SK-N-SH (cell line): ENCODE measurements at places on chromosomes 16 and 17. TPM values are rescaled to one million over a fixed set of nuclear protein-coding genes. Genes with fewer than 3 reads are reported as not detected.

DNA sequence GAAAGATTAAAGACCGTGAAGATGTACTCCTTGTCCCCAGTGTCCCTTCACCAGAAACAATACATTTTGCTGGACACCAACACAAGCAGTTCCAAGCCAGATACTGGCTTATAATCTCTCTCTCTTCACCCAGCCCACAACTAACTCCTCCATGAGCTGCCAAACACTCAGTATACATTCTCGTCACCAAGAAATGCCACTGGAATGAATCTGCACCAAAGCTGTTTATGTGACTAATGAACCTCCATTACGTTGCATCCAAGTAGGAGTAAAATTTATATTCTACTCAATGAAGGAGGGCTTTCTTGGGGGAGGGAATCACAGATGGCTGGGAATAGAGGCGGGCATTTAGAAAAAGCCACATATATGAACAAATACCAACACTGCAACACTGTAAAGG lies 20.9 kb upstream of the SOX9 start:
- no peak for DNase-seq

NPIPB13 gene
- polyA plus RNA-seq = 1.9 and 5.3 TPM in 2 replicates

MEOX1 gene
- 0.05 TPM in 1 of 2 replicates, not detected in the other for polyA plus RNA-seq

DNA sequence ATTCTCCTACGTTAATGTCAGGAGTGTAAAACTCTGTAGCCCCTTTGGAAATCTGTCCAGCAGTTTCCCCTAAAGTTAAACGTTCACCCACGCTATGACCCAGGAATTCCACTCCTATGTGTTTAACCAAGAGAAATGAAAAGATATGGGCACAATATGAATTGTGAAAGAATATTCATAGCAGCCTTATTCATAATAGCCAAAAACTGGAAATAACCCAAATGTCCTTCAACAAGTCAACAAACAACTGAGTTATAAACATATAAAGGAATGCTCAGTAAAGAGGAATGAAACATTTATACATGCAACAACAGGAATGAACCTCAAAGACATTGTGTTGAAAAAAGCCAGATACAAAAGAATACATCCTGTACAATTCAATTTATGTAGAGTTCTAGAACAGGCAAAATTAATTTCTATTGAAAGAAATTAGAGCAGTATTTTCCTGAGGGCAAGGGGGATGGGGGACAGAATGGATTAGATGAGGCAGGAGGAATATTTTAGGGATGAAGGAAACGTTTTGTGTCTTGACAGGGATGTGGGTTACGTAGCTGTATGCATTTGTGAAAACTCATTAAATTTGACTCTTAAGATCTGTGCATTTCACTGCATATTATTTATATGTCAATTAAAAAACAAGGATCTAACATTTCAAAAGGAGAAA lies 286.7 kb upstream of the CDH5 start:
- DNase-seq = no peak

AIPL1 gene
- not detected in 2 replicates for polyA plus RNA-seq

KRTAP4-5 gene
- polyA plus RNA-seq = not detected in 2 replicates

GRCh38 chr16:83802135-83802534 lies 5.6 kb upstream of the HSBP1 start:
- no peak for DNase-seq

ALOXE3 gene
- 0.13 and 0.46 TPM in 2 replicates for polyA plus RNA-seq

DNA sequence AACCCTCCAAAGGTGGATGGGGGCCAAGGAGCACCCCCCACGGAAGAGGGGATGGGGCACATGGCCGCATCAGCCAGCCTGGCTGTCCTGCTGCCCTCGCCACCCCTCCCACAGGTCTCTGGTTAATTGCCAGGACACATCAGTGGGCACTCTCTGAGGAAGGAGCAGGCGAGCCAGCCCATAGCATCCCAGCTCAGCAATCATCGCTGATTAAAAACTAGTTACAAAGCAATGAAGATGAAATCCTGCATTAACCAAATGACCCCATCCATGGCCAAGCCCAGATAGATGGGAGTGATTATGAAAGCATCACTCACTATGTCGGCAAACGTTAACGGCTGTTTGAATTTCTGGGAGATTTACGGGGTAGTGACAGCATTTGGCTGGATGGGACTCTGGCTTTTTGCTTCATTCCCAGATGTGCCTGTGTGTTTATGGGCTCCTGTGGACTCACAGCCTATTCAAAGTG lies 45.3 kb downstream of the CCDC182 start:
- peak; percentile 82 for DNase-seq

CPD gene
- 12.5 and 16.5 TPM in 2 replicates for polyA plus RNA-seq

- DNase-seq = peak; percentile 22
These were observed 45.1 kb downstream of the WDR45B start for GRCh38 chr17:82602986-82603710.

- DNase-seq = no peak
These were observed 28.2 kb downstream of the BCO1 start for GRCh38 chr16:81266680-81267095.

DNA sequence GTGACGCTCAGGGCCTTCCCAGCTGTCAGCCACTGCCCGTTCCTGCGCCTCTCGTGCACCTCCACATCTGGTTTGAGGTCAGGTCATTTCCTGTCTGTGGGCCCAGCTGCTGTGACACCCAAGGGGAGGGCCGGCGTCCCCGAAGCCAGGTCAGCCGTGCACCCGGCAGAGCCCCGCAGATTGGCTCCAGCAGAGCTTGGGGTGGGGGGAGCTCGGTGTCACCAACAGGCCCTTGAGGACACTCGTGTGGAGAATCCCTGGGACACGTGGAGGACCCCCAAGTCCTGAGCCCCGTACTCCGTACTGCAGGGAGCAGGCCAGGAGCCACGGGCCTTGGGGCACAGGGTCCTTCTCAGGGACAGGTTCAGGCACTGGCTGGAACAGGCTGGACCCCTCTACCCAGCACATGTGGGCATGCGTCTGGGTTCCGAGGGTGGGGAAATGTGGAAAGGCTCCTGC lies 4.8 kb downstream of the SPATA2L start:
- DNase-seq = peak; percentile 33
